Tongue (tissue), 3 donors: ENCODE measurements at places on chromosomes 13 and 19.
A peak's percentile ranks its signal among the peaks of the same experiment; 100 is the strongest.

DNA sequence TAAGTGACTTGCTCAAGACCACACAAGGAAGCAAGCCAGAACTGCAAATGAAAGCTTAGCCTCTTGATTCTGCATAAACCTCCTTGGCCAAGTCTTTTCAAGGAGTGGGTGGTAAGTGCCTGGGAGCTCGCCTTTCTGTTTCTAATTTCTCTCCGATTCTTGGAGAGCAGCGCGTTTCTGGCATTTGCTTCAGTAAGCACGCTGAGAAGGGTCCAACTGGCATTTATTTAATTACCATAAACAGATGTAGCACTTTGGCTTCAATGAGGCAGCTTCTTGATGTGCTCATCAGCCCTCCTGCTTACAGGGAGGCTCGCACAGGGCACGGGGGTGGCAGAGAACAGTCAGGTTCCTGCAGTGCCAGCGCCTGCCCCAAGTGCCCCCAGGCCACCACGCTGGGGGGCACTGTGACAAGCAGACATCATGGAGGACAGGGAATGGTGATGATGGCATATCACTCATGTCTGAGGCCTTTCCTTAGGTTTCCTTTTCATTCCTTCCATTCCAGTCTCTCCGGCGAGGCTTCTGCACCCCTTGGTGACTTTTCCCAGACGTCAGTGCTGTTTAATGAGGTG is 13.3 kb downstream of the SIAH3 start:
- DNase-seq = peak; percentile 74

GRCh38 chr19:35793381-35794165 is 18.2 kb downstream of the ARHGAP33 start:
- DNase-seq = no peak

DNA sequence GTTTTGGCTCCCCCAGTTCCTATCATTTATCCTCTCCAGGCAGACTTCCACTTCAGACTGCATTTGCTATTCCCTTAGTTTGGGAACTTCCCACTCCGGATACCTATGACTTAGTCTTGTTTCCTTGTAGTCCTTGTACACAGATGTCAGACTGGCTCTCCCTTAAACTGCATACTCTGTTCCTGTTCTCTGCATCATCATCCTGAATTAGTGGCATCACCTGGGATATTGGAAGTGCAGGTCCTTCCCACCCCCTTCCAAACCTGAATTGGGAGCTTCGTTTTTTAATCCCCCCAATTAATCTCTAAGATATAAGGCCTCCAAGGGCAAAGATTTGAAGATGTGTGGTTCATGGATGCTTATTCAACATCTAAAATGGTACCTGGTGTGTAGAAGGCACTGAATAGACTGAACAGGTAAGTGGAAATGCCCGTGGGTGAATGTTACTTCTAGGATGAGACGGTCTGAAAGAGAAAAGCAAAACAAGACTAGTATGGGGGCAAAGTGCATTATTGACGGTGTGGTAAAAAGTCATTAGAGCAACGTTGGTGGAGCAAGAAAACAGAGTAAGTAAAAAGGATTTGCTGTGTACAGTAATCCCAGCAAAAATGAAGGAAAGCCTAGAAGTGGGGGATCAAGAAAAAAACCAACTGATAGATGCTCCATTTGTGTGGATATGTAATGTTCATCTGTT is 9.6 kb downstream of the MIR17HG start:
- no peak for DNase-seq

DNA sequence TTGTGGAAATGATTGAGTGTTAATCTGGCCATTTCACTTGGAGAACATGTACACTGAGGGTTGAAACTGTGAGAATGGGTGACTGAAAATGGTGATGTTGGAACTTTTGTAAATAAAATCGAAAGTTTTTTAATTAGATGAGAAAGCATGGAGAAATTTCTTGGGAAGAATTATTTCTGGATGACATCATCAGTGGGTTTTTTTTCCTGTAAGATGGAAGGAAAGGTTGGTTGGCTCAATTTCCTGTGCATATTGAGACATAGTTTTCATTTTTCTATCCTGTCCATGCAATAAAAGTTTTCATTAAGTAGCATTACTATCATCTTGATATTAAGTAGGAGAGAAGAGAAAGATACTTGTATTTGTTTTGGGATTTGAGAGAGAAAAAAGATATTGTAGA is 120.6 kb upstream of the HTR2A start:
- no peak for DNase-seq

DNA sequence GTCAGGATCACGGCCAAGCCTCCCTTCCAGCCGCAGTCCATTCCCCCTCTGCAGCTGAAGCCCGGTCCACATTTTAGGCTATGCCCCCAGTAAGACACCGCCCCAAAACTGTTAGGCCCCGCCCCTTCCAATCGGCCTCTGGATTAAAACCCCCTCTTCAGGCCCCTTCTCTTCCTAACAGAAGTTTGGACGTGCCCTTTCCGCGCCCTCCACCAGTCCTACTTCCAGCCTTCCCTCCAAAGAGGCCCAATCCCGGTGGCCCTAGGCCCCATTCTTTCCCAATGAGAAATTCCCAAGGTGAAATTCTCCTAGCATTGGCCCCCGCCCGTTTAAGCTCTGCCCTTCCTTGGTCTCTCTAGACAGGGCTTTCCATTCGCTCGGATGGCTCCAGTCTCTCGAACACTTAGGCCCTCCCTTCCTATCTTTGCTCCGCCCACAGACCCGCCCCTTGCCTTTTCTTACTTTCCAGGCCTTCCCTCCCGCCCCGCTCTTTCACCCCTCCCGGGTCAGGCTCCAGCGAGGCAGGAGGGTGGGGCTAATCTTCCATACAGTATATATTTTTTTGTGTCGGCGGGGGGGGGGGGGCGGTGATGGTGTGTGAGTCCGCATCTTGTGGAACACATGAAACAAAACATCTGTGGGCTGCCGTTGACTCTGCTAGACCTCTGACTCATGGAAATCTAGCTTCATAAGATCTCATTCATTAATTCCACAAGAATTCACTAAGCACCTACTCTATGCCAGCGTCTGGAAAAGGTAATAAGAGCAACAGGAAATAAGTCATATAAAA is 13.6 kb downstream of the LTBP4 start:
- peak; percentile 89 for DNase-seq

- no peak for DNase-seq
These were observed 6.1 kb upstream of the SLC25A42 start for GRCh38 chr19:19057720-19058119.

DNA sequence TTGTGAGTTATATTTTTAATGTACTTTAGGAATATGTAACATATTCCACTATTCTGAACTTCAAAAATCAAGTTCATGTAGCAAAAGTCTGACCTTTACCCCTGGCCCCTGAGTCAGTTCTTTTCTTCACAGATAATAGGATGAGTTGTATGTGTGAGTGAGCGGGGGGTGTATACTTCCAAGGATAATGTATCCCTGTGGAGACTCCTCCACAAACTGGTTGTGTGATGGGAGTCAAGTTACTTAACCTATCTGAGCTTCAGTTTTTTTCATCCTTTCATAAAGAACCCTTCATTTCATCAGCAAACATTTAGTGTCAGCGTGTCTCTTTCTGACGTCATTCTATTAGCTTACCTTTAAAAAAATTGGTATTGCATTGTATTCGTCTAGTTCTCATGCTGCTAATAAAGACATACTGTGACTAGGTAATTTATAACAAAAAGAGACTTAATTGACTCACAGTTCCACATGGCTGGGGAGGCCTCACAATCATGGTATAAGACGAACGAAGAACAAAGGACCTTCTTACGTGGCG is 288.1 kb upstream of the GPC6 start:
- no peak for DNase-seq

GRCh38 chr13:21657538-21657937 is 13.3 kb upstream of the FGF9 start:
- no peak for DNase-seq

GRCh38 chr13:47853236-47853635 is 147.8 kb downstream of the SUCLA2 start:
- no peak for DNase-seq

- DNase-seq = no peak
These were observed 8.0 kb upstream of the TFDP1 start for GRCh38 chr13:113576597-113576996.

GRCh38 chr19:57031106-57031505 is 88.7 kb upstream of the USP29 start:
- no peak for DNase-seq

DNA sequence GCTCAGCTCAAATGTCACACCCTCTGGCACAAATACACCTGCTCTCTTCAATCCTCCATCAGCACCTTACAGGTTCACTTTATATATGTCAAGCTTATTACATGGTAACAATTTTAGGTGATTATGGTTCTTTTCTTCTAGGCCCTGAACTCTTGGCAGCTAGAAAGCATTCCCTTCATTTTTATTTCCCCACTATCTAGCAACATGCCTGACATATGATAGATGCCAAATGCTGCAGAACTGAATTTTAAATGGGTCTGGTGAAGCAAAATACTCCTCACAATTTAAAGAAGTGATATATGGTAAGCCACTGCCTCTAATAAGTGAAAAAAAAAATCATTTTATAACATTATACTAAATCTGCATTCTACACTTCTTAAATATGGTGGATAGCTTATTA is 95.2 kb downstream of the USP12 start:
- no peak for DNase-seq

DNA sequence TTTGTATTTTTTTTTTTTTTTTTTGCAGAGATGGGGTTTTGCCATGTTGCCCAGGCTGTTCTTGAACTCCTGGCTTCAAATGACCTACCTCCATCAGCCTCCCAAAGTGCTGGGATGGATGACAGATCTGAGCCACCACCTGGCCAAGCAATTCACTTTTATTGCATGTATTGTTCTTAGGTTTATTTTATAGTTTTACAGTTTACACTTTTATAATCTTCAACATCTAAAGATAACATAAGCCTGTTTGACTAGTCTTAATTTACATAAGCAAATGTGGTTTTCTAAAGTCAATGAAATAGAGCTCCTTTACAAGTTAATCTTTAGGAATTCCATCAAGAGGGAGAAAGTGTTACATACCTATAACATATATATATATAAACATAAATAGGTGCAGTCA is 9.5 kb upstream of the MPV17L2 start:
- DNase-seq = no peak

- no peak for DNase-seq
These were observed 44.7 kb downstream of the GARRE1 start for GRCh38 chr19:34298891-34299520.

- no peak for DNase-seq
These were observed 193.4 kb downstream of the RGCC start for GRCh38 chr13:41650706-41651105.

DNA sequence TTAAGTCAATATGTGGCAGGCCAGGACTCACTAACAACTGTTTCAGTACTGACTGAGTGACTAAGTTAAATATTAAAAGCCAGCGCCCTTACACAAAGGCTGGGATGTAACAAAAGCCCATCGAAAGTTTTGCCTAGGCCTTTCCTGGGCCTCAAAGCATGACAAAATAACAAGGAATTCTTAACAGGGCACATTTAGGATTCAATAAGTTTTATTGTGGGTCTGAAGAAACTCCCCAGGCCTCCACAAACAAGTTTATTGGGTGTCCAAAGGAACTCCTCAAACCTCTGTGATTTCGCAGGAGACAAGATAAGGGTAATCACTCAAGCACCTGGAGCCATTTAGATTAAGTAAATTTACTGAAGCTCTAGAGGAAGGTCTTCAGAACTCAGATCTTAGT is 130.7 kb upstream of the SGCG start:
- no peak for DNase-seq

DNA sequence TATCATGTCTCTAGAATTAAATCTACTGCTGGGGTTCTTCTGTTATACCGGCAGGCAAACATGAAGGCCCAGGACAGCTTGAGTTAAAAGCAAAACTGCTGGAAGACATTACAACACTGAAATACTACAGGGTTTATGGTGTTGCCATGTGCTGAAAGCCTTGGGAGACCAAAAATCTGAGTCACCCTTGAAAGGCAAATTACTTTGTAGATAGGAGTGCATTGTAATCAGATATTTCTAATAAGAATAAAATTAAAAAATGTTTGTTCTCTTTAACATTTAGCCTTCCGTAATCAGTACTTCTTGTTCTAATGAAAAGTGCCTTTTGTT is 181.3 kb downstream of the PCDH9 start:
- no peak for DNase-seq

DNA sequence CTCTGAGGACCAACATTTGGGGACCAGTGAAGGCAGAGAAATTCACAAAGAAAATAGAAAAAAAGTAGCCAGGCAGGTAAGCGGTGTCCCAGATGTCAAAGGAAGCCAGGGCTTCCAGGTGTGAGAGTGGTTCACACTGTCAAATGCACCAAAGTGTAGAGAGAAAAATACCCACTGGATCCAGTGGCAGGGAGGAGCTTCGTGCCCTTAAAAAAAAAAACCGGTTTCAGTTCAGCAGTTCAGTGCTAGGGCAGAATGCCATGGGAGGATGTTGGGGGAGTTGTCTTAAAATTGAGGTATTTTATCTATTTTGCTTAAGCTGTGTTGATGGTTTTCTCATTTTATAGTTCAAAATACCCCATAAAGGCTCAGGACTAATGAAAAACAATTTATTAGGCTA is 47.8 kb upstream of the C1QTNF9 start:
- no peak for DNase-seq

DNA sequence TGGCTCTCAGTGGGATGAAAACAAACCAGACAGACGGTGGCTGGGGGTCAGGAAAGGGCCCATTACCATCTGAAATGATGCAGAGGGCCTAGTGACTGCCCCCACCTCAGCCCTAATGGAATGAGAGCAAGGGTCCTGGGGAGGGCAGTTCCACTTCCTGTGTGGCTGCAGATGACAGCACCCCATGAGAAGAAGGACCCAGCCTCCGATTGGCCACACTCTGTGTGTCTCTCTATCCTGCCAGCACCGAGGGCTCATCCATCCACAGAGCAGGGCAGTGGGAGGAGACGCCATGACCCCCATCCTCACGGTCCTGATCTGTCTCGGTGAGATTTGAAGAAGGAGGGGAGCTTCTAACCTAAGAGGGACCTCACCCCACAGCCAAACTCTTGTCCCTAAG is 498 bp downstream of the LILRB1 start:
- no peak for DNase-seq

DNA sequence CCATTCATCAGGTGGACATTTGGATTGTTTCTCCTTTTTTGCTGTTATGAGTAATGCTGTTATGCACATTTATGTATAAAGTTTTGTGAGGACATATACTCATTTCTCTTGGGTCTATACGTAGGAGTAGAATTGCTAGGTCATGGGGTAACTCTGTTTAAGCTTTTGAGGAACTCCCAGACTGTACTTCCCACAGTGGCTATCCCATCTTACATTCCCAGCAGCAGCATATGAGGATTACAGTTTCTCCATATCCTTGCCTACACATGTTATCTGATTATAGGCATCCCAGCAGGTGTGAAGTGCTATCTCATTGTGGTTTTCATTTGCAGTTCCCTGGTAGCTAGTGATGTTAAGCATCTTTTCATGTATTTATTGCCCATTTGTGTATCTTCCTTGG is 5.9 kb downstream of the ZSCAN22 start:
- no peak for DNase-seq

DNA sequence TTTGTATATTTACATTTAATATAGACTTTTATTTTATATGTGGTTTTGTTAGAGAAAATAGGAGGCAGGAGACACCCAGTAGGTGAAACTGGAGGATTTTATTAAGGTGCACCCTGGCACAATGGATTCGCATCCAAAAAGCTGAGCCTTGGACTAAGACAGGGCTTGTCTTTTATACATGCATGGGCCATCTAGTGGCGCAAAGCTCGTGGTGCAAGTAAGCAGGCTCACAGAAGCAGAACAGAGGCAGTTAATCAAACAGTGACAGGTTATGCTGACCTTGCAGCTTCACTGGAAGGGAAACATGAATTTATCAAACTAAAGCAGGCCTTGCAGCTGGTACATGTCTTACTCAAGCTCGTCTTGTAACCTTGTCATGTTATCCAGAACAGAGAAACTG is 58.8 kb upstream of the ZNF681 start:
- DNase-seq = peak; percentile 7
